Activated T-helper 9 cell treated with anti-CD3 and anti-CD28 coated beads, Interleukin-2, amount 50 U/mL, for 16 hours (primary cell): ENCODE measurements at places on chromosomes 2 and 18.

GRCh38 chr2:236517251-236518031, 52.2 kb upstream of the ACKR3 start:
- no peak for DNase-seq

- no peak for DNase-seq
Measured at GRCh38 chr2:88198308-88198707, 28.2 kb downstream of the THNSL2 start.

DNA sequence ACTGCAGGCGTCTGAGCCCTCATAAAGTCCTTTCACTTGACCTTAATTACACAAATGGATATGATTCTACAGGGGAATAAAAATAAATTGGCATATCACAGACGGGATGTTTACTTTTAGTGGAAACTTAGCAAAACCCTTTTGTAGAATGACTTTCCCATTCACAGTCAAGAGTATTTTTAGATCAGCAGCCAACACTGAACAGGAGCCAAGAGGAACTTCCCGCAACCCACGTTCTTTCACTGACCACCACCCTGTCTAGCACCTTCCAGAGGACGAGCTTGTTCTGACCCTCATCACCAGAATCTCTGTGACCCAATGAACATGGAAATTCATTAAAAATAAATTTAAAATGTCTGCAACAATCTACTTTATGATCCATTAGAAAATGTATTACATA, 119.0 kb upstream of the SNTG2 start:
- no peak for DNase-seq

- DNase-seq = no peak
Measured at GRCh38 chr2:70144443-70145143, 46.2 kb downstream of the C2orf42 start.

GRCh38 chr18:77144451-77145118, 12.0 kb upstream of the MBP start:
- no peak for DNase-seq

- no peak for DNase-seq
Measured at GRCh38 chr2:48944956-48945355, 189.4 kb upstream of the LHCGR start.

- no peak for DNase-seq
Measured at GRCh38 chr2:128263902-128264331, 54.8 kb downstream of the HS6ST1 start.

DNA sequence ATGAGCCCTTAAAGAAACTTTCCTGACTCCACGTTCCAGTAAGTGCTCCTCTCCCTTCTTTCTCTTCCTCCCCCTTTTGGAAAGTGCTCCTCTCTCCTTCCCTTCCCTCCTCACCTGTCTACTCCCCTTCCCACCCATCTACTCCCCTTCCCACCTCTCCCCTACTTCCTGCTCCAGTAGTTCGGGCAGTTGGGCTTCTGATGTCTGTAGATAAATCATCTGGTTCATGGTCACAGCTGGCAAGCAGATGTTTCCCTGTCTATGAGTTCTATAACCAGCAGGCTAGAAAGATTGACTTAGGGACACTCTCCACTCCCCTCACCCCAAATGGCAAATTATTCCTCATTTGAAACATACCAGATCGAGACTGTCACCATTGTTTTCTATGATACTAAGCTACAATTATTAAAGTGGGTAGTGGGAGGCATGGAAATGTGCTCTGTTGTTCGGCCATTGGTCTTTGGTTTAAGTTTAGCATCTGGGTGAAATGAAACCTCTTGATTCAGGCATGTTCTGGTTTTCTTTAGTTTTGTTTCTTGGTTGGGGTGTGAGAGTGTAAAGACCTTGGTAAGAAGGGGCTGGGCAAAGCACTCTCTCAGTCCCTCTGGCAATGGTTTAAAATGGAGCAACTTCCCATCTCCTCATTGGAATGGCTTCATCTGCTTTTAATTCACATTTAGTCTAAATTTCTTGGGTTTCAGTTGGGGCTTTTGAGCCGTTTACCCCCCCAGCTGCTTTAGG, 413.2 kb upstream of the SPRED2 start:
- no peak for DNase-seq
